ENCODE measurements at places on chromosomes 7 and 10.

GRCh38 chr10:62788861-62789467, 15.6 kb upstream of the ADO start:
- no peak for DNase-seq

DNA sequence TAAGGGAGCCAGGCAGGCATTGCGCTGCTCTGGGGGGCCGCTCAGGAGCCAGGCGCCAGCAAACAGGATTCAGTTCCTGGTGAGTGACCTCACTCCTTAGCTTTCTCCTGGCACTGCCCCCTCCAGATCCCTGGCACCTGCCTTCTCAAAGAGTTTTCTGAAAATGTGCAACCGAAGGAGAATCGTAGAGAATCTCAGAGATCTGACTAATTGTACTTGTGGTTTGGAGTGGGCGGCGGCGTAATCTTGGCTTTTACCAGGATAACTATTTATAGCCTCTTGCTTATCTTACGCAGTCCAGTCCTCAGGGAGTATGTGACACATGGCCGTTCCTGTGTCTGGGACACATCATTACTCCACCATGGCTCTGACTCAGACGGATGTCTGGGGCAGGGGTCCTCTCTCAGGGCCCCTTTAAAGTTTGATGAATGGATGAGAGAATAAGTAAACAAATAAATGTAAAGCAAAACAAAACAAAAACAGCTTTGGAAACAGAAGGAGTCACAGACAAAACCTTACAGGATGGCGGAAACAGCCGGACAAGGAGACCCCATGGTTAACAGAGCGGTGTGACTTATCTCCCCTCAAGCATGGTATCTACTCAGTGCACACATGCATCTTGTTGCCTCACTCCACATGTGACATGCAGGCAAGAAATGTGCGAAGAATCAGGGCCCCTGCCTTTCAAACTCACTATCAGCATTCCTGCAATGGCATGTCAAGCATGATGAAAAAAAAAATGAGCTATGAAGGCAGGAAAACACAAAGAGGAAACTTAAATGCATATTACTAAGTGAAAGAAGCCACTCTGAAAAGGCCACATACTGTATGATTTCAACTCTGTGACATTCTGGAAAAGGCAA, 99.7 kb downstream of the TNS3 start:
- no peak for DNase-seq

GRCh38 chr7:11592699-11593098, 239.3 kb downstream of the THSD7A start:
- DNase-seq, result no peak

GRCh38 chr10:122323941-122324675, 50.4 kb upstream of the PLEKHA1 start:
- no peak for DNase-seq

- no peak for DNase-seq
Observed at GRCh38 chr10:15745751-15746150, 26.0 kb upstream of the ITGA8 start.

DNA sequence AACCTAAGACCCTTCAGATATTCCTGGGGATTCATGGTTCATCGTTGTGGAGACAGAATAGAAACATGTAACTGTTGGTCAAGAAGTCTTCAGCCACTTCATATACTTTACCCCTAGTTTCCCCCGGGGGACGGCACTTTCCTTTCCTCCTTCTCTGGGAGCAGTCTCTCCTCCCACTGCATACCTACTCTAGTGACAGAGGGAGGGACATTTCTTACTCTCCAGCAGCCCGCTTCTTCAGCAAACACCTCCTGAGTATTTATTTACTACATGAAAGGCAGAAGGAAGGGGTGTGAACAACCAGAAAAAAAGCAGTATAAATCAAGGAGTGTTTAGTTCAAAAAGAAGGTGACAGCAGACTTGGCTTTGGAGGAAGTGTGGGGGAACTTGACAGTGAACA, 69.0 kb downstream of the LHFPL3 start:
- DNase-seq, result no peak

DNA sequence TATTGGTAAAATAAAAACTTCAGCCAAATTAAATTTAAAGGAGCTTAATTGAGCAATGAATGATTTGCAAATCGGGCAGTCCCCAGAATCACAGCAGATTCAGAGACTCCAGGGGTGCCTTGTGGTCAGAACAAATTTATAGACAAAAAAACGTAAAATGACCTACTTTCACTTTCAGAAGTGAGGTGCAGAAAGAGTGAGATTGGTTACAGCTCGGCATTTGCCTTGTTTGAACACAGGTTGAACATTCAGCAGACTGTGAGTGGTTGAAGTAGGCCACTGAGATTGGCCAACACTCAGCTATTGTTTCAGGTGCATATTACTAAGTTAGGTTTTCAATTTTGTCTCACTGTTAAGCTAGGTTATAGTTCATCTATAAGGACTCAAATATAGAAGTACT, 153.4 kb downstream of the BICC1 start:
- no peak for DNase-seq

DNA sequence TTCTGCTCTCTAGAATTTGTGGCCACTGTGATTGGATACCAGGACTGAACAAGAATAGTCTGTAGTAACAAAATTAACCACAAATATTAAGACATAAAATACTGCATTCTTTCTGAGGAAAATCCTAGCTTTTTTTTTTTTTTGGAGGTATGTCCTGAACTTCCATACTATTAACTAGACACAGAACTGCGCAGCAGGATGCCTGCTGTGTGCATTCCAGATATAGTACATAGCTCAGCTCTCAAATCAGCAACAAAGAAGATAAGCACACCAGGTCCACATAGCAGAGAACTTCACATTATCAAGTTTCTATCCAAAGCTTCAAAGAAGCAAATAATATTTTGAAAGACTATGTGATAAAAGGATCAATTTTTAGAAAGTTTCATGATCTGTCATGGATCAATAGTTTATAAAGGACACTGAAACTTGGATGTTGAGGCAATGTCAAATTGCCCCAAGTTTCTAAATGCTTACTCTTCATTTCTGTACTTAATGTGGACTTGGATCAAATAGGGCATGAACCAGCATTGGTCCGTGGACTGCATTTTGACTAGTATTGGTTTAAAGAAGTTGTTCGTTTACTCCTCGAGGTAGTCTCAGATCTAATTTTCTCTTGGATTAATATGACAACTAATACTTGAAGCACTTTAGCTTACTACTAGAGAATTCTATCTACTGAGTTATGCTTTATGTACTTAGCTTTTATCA, 15.4 kb downstream of the NAMPT start:
- DNase-seq, result no peak

DNA sequence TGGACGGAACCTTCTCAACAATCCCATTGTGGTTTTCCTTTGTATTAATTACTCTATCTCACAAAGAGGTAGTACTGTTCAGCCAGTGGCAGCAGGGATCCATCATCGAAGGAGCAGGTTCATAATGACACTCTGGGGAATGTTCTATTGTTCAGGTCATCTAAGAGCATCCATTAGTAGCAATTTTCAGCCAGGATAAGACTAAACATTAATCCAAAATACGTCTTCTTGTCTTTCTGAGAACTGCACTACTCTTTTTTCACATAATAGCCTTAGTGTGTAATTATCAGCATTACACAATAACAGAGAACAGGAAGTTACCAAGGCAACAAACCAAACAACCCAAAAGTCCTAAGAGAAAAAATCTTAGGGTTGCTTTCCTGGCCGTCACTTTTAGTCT, 259.5 kb upstream of the VWC2 start:
- no peak for DNase-seq

- no peak for DNase-seq
Observed at GRCh38 chr10:8835453-8836167, 781.1 kb downstream of the GATA3 start.

DNA sequence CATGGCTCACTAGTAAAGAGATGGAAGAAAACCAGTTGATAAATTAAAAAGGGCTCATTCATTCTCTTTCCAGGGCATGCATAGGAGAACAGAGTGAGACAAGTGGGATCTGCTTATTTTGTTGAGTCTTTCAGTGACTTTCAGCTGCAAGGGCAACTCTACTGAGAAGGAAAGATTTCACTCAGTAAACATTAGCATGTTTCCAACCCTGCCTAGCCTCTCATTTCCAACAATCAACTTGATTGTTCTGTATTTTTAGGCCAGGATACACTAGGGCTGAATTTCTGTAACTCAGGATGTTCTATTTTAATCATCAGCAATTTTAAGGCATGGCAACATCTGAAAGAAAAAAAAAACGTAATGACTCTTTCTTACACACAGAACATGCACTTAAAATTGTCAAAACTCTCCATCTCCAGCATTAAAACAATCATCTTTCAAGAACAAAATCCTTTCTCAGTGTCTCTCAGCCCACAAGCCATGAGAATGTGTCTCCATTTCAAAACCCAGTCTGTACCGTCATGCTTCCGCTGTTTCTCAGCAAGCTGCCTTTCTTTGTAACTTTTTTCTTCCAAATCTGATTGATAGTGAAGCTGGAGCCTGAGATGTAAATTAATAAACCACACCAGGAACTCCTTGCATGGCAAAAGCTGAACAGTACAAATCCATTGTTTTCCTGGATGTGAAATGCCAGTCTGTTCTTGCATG, 147.2 kb upstream of the KLF14 start:
- no peak for DNase-seq

- no peak for DNase-seq
Observed at GRCh38 chr10:76645341-76645740, 992.3 kb downstream of the KCNMA1 start.

DNA sequence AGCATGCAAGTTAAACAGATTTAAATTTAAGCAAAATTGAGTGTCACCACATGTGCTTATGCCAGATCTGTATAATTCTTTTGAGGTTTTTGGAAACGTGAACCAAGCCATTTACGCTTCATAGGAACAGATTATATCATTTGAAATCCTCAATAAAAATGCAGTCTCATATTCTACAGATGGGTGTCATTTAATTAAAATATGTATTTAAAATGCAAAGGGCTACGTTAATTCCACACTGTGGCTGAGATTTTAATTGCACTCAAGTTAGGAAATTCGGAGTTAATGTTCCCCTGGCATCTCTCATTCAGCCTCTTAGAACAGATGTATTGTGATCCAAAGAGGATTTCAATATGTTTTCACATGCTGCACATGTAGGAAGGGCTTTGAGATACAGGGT, 164.5 kb upstream of the LRGUK start:
- DNase-seq, result no peak

DNA sequence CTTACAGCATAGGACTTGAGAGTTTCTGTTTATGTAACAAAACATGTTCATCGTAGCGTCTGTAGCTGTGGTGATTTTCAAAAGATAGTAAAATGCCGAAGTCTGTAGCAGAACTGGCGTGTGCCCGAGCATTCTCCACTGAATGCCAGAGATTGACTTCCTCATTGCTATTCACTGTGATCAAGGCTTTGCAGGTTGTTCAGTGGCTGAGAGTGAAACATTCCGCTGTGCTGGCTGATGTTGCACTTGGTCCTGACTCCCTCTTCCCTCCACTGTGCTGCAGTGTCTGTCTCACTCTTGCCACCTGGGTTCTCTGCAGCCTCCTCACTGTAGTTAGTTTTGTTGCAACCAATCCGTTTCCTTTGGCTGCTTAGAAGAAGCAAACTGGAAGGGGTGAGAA, 37.6 kb downstream of the FHIP2A start:
- DNase-seq, result no peak

- no peak for DNase-seq
Observed at GRCh38 chr7:98200364-98200763, 10.9 kb upstream of the BHLHA15 start.

GRCh38 chr7:27810186-27810585, 70.2 kb downstream of the TAX1BP1 start:
- no peak for DNase-seq

GRCh38 chr7:76049295-76049694, 1.4 kb downstream of the MDH2 start:
- DNase-seq, result no peak

DNA sequence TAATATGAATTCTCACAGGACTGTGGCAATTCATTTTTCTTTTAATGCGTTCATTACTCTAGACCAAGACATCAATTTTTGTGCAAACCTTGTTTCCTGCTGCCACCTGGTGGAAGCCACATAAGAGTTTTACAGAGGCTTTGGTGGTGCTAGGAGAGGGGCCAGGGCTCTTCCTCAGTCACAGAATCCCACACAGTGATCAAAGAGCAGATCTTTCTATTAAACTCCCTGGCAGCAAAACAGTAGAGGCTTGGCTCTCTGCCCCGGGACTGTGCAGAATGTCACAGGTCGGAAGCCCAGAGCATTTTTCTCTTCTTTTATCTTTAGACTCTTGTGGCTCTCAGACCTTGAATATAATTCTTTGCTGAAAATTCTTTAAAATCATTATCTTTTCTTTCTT, 506.4 kb upstream of the C7orf33 start:
- DNase-seq, result no peak

DNA sequence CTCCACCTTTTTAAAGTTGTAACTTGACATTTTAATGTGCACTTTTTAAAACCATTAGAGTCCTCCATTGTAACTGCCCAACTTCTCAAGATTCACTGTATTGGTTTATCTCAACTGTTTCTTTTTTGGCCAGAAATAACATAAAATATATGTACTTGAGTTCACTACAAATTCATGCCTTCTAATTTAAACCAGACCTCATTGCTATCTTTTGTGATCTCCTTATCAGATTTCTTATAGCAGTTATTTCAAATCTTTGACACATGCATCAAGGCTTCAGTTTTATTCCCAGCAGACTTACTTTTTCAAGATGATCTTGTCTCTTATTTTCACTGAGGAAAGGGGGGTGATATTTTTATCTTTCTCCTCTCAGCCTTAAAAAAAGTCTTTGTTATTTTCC, 154.3 kb downstream of the PHF14 start:
- DNase-seq, result no peak

DNA sequence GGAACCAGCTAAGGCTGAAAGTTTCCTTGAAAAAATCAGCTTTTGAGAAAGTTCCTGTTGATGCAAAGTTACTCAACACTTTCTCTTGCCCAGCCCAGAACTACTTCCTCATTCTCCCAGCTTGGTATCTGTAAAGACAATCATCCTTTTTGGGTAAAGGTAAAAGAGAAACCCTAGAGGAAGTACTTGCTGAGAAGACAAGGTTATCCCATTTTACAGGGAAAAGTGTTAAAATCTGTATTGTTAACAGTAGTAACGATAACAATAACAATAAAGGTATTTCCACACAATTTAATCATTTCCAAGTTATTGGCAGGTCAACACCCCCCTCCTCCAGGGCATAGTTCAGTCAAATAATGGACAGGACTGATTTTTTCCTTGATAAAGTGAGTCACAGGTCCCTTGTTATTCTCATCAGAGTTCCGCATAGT, 2.4 kb downstream of the ALOX5 start:
- no peak for DNase-seq

DNA sequence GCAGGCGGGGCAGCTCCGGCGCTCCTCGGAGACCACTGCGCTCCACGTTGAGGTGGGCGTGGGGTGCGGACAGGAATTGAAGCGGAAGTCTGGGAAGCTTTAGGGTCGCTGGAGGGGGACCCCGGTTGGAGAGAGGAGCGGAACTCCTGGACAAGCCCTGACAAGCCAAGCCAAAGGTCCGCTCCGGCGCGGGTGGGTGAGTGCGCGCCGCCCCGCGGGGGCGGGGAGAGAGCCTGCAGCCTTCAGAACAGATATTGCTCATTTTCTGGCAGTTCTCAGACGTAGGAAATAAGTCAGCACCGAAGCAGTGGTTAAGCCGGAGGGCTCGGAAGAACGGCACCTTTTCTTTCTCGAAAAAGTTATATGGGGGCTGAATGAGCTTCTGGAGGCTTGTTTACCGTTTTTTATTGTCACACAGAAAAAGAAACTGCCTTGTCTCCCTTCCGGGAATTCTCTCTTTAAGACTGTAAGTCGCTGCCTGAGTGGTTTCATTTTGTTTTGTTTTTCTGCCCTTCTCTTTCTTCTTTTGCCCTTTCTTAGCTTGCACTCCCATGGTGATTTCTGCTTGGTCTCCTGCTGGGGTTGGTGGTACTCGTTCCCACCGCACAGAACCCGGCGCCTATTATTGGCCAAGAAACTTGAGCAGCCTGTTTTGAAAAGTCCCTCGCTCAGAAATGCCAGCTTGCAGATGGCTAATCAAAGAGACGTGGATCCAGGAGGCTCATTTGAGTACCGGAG, 732 bp downstream of the FAS start:
- peak; percentile 79 for DNase-seq
